Urothelium cell line (cell line): ENCODE measurements at places on chromosomes 2 and 18.
A peak's percentile ranks its signal among the peaks of the same experiment; 100 is the strongest.

DNA sequence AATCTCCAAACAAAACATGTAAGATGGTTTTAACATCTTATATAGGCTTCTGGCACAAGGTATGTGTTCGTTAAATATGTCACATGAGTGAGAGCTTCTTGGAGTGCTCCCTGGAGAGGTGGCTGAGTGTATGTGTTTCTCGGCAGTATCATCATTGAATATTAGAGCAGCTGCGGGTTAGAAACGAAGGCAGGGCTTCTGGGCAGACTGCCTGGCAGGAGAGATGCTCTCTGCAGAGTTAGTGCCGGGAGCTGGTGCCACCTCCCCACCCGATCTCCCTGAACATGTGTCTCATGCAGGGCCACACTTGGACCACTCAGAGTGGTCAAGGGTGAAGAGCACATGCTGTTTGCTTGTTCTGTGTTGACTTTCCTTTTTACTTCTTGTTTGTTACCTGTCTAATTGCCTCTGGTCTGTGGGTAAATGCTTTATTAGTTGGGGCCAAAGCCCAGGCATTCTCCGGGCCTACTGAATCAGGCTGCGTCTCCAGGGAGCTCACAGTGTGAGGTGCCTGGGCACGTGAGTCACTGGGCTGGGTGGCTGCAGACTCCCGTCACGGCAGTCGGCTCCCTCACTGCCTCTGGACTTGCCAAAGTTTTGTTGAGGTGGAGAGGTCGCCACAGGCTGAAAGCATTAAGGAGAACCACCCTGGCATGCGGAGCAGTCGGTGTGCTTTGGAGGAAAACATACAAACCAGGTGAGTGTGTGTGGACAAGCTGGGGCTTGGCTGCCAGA lies 246.6 kb downstream of the FHOD3 start:
- no peak for DNase-seq

GRCh38 chr2:162934191-162934590 lies 95.6 kb upstream of the KCNH7 start:
- DNase-seq = no peak

GRCh38 chr18:74796841-74797576 lies 199.3 kb downstream of the ZNF407 start:
- DNase-seq = peak; percentile 46

GRCh38 chr2:211944572-211944971 lies 594.0 kb downstream of the ERBB4 start:
- DNase-seq = no peak

GRCh38 chr2:215554689-215555498 lies 119.0 kb upstream of the FN1 start:
- no peak for DNase-seq

DNA sequence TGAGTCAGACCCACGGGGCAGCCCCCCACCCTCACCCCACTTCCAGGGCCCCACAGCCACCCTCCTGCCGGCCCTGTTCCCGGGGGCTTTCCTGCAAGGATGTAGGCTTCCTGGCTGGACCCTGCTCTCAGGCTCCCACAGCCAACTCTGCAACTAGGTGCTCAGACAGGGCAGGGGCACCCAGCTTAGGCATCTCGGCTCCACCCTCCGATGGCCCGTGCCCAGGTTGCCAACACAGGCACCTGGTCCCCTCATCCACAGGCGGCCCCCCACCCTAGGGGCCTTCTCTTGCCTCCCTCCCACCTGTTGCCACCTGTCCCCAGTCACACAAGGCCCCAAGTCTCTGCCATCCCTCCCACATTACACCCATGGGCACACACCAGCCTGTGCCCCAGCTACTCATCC lies 34.6 kb downstream of the HS6ST1 start:
- no peak for DNase-seq

DNA sequence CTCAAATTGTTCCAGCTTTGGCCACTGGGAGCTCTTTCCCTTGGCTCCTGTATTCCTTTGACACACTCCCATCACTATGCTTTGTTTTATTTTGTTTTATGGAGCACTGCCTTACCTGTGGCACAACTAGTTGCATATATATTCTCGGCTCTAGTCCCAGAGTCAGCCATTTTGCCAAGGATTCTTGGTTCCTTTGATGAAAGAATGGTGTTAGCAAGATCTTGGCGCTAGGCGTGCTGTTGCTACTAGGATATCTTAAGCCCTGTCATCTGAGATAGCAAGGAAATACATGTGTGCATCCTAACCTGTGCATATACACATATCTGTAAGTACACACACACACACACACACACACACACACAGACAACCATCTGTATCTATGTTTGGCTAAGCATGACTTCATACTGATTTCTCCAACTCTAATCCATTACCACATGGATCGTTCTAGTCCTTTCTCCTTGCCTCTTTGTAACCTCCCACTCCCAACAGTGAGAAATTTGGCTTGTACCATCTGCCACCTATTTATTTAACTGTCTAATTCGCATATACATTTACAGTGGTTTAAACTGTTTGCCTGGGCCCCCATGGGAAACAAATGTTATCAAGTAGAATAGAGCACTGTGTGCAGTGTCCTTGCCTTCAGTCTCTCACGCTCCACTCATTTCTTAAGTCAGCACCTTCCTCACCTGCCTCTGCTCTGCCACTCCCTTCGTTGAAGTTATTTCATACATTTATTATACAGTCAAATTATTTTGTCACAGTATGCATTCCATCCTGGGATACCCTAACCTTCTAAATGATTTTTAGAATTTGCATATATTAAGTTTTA lies 137.5 kb upstream of the MAP3K20 start:
- DNase-seq = no peak

- no peak for DNase-seq
These were observed 38.3 kb upstream of the ACAA2 start for GRCh38 chr18:49851624-49852023.
